Stromal cell of bone marrow (primary cell): ENCODE measurements at places on chromosomes 13 and 19.

GRCh38 chr19:6101991-6102390 lies 8.3 kb downstream of the RFX2 start:
- DNase-seq = no peak

- no peak for DNase-seq
Observed at GRCh38 chr13:48449656-48450055, 36.7 kb upstream of the LPAR6 start.

DNA sequence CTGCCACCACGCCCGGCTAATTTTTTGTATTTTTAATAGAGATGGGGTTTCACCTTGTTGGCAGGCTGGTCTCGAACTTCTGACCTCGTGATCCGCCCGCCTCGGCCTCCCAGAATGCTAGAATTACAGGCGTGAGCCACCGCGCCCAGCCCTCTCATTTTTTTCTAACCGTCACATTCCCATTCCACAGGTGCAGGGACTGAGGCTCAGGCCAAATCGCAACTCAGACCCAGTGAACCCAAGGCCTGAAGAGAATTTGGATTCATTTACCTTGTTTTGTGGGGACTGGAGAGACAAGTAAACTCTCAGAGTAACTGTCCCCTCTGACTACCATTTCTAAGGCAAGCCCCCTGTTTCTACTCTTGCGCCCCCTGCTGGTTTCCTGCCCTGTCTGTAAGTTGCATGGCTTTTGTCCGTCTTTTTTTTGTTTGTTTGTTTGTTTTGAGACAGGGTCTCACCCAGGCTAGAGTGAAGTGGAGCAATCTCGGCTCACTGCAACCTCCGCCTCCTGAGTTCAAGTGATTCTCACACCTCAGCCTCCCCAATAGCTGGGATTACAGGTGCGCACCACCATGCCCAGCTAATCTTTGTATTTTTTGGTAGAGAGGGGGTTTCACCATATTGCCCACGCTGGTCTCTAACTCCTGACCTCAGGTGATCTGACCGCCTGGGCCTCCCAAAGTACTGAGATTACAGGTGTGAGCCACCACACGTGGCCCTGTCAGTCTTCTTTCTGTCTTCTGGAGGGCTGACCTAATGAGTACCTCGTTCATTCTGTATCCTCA lies 2.3 kb upstream of the STRN4 start:
- DNase-seq = no peak

- no peak for DNase-seq
Observed at GRCh38 chr13:77372275-77372674, 45.4 kb upstream of the MYCBP2 start.

- DNase-seq = peak; percentile 2
Observed at GRCh38 chr13:65677906-65678305, 1552.2 kb downstream of the PCDH9 start.

GRCh38 chr13:49533591-49534269 lies 38.0 kb downstream of the PHF11 start:
- DNase-seq = no peak

DNA sequence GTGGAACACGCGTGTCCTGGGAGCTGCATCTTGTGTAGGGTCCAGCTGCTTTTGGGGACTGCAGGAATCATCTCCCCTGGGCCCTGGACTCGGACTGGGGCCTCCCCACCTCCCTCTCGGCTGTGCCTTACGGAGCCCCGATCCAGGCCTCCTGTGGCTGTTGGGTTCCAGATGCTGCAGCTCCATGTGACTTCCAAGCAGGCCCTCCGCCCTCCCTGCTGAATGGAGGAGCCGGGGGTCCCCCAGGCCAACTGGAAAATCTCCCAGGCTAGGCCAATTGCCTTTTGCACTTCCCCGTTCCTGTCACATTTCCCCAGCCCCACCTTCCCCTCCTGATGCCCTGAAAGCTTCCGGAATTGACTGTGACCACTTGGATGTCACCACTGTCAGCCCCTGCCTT lies 6.2 kb upstream of the PGLS start:
- DNase-seq = no peak

DNA sequence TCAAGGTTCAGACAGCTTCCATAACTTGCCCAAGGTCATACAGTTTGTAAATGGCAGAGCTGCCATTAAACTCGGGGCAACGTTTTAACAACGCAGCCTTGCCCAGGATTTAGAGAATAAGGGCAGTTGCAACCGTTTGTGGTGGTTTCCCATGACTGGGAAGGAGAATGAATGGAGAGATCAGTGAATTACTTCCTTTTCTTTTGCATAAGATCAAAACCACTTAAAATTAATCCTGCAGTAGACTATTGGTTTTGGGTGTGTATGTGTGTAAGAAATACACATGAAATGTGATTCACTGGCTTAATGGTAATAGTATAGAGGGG lies 179.1 kb upstream of the MIR17HG start:
- no peak for DNase-seq

GRCh38 chr13:73274147-73274546 lies 215.3 kb downstream of the KLF5 start:
- no peak for DNase-seq

- DNase-seq = no peak
Observed at GRCh38 chr13:87244256-87244890, 426.8 kb upstream of the SLITRK5 start.

DNA sequence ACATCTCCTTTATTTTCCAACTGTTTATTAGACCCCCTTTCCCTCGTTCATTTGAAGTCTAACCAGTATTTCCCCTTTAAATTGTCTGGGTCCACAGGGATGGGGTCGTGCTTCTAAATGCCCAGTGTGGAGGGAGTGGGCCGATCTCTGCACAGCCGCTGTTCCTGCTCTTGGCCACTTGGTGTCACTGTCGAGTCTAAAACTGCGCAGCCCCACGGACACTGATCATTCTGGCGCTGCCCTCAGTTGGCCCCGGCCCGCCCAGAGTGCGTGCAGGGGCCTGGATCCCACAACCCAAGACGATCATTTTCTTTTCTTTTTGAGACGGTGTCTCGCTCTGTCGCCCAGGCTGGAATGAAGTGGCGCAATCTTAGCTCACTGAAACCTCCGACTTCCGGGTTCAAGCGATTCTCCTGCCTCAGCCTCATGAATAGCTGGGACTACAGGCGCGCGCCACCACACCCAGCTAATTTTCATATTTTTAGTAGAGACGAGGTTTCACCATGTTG lies 12.0 kb downstream of the WDR88 start:
- no peak for DNase-seq
